CD4-positive, alpha-beta T cell treated with Interleukin-21 for 1 hour (primary cell): ENCODE measurements at places on chromosomes 6 and 20.

GRCh38 chr6:30963641-30964040 lies 19.9 kb upstream of the MUC21 start:
- no peak for DNase-seq

DNA sequence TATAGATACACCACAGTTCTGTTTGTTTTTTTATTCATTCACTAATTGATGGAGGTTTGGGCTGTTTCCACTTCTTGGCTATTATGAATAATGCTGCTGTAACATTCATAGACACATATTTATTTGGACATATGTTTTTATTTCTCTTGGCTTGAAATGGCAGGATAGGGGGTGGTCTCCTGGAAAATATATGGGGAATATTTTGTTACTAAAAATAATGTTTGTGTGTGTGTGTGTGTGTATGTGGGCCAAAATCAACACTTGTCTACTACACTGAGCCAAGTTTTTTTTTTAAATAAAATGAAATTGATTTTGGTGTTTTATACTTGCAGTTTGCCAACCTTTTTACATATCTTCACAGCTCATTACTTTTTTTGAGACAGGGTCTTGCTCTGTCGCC lies 264.4 kb upstream of the SULF2 start:
- no peak for DNase-seq

- DNase-seq, result peak; percentile 1
Observed at GRCh38 chr6:85923013-85923430, 280.3 kb upstream of the SYNCRIP start.

- DNase-seq, result no peak
Observed at GRCh38 chr6:3755637-3756545, 4.4 kb upstream of the PXDC1 start.

GRCh38 chr6:16301511-16301910 lies 63.1 kb downstream of the GMPR start:
- no peak for DNase-seq

DNA sequence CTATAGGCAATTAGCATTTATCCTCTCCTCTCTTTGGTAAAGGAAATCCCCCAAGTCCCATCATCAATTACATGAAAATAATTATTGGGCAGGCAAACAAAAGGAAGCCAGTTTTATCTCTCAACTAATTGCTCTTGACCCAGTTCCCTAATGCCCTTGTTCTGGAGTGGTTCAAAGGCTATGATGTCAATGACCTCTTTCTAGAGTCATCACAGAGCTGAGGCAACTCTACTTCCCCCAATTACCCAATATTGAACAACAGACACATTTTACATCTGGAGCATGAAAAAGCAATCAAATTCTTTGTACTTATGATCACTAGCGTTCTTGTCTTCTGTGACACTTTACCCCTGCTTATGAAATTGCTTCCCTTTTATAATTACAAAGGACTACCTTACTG lies 43.5 kb downstream of the NT5E start:
- no peak for DNase-seq

- DNase-seq, result no peak
Observed at GRCh38 chr20:47972916-47973309, 187.6 kb upstream of the SULF2 start.
